Neuronal stem cell (in vitro differentiated cells): ENCODE measurements at places on chromosomes 16 and 17.

- no peak overlapping the region for H3K4me3 ChIP-seq
- no peak for DNase-seq
- H3K27ac ChIP-seq: no peak overlapping the region
- no peaks in the 10 kb centered on the region for H3K27me3 ChIP-seq
- peaks cover 2% of the 10 kb centered on the region for H3K36me3 ChIP-seq
- peaks cover 6% of the 10 kb centered on the region for H3K4me1 ChIP-seq
Measured at GRCh38 chr16:24988593-24989338, 26.4 kb downstream of the ARHGAP17 start.

- H3K27me3 ChIP-seq: no peaks in the 10 kb centered on the region
- no peak for DNase-seq
- peaks cover 75% of the 10 kb centered on the region for H3K36me3 ChIP-seq
- no peaks in the 10 kb centered on the region for H3K4me1 ChIP-seq
Measured at GRCh38 chr16:48292452-48292851, 45.1 kb upstream of the ABCC11 start.

DNA sequence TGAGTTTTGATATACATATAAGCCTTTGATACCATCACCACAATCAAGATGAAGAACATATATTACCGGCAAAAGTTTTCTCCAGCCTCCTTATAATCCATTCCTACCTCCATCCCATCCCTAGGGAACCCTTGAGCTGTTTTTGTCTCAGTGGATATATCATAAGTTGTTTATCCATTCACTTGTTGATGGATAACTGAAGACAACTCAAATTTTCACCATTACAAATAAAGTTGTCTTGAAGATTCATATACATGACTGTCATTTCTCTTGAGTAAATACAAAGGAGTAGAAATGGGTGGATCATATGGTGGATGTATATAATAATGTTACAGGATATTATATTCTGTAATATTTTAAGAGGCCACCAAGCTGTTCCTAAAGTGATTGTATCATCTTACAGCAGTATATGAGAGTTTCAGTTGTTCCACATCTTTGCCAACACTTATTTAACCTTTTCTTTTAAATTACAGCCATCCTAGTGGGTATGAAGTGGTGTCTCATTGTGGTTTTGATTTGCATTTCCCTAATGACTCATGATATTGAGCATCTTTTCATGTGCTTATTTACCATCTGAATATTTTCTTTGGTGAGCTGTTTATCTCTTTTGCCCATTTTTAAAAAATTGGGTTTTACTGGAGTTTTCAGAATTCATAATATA is 17.4 kb downstream of the NF1 start:
- no peak overlapping the region for H3K27ac ChIP-seq
- peaks cover 16% of the 10 kb centered on the region for H3K36me3 ChIP-seq
- no peak overlapping the region for H3K4me3 ChIP-seq
- H3K27me3 ChIP-seq: no peaks in the 10 kb centered on the region

- H3K27ac ChIP-seq: no peak overlapping the region
- DNase-seq: no peak
- H3K36me3 ChIP-seq: peaks cover 28% of the 10 kb centered on the region
- no peak overlapping the region for H3K4me3 ChIP-seq
Measured at GRCh38 chr16:89960966-89961365, 12.4 kb downstream of the DEF8 start.

DNA sequence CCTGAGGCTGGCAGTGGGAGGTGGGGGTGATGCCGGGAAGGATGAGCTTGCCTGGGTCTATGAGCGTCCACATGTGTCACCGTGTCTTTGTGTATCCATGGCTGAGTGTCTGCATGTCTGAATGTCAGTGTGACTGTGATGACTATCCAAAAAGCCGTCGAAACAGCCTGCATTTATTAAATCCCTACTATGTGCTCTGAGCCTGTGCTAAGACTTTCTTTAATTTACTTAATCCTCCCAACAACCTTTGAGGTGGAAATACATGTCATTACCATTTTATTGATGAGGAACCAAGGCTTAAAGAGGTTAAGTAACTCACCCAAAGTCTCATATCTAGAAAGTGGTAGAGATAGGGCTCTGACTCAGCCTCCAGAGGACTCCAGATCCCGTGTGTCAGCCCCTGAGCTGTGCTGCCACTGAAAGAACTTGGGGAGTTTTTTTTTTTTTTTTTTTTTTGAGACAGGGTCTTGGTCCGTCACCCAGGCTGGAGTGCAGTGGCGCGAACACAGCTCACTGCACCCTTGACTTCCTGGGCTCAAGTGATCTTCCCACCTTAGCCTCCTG is 20.0 kb downstream of the ARHGAP23 start:
- H3K27me3 ChIP-seq: no peaks in the 10 kb centered on the region
- no peak overlapping the region for H3K4me3 ChIP-seq
- no peaks in the 10 kb centered on the region for H3K36me3 ChIP-seq
- H3K27ac ChIP-seq: no peak overlapping the region
- peaks cover 39% of the 10 kb centered on the region for H3K4me1 ChIP-seq
- DNase-seq: no peak

DNA sequence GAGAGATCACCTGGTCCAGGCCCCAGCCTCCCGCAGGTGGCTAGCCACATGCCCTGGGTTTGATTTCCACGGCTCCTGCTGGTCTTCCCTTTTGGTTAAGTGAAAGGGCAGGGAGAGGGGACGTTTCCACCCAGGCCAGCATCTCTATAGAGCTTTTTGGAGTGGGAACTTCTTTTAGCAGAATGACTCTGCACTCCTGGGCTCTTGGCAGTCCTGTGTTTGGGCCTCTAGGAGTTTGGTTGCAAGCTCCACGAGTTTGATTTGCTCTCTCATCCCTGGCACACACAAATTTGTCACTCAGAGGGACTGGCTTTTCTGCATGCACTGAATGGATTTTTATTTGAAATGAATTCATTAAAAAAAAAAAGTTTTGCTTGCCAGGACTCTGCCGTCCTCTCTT is 32.8 kb downstream of the MSI2 start:
- H3K4me1 ChIP-seq: peaks cover 48% of the 10 kb centered on the region
- H3K36me3 ChIP-seq: peaks cover 4% of the 10 kb centered on the region
- no peak overlapping the region for H3K4me3 ChIP-seq
- no peak for DNase-seq
- no peak overlapping the region for H3K27ac ChIP-seq
- no peaks in the 10 kb centered on the region for H3K27me3 ChIP-seq

- no peaks in the 10 kb centered on the region for H3K4me1 ChIP-seq
- H3K27me3 ChIP-seq: no peaks in the 10 kb centered on the region
- H3K36me3 ChIP-seq: no peaks in the 10 kb centered on the region
- H3K27ac ChIP-seq: no peak overlapping the region
- no peak overlapping the region for H3K4me3 ChIP-seq
Measured at GRCh38 chr16:25957707-25958106, 265.9 kb downstream of the HS3ST4 start.

- H3K4me3 ChIP-seq: no peak within 1 kb of the TSS
- peak within 1 kb of the TSS; percentile 9 for H3K27ac ChIP-seq
- H3K36me3 ChIP-seq: peaks cover 15% of the 10 kb centered on the region
- peaks cover 6% of the 10 kb centered on the region for H3K4me1 ChIP-seq
- H3K27me3 ChIP-seq: no peaks in the 10 kb centered on the region
Measured at GRCh38 chr17:42122371-42123303, at the start of gene HSPB9. Gene HSPB9, plus strand, starts transcription at chr17:42122804. Its CDS starts 47 bp downstream, at chr17:42122851.

DNA sequence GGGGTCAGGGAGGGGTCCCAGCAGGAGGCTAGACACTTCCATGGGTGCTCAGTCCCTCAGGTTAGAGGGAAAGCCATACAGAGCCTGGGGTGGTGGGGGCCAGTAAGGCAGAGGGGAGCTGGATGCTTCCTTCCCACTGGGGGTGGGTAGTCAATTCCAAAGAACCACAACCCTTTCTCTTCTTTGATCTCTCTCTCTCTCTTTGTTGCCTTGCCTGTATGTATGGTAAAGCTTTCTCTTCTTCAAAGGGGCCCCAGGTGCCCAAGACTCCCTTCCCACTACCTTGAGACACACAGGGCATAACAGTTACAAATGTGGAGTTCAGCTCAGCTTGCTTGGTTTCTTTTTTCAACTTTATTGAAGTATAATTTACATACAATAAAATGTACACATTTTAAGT is 30.5 kb upstream of the C1QL1 start:
- peaks cover 6% of the 10 kb centered on the region for H3K4me1 ChIP-seq
- H3K36me3 ChIP-seq: no peaks in the 10 kb centered on the region
- DNase-seq: no peak
- H3K27me3 ChIP-seq: peaks cover 34% of the 10 kb centered on the region

DNA sequence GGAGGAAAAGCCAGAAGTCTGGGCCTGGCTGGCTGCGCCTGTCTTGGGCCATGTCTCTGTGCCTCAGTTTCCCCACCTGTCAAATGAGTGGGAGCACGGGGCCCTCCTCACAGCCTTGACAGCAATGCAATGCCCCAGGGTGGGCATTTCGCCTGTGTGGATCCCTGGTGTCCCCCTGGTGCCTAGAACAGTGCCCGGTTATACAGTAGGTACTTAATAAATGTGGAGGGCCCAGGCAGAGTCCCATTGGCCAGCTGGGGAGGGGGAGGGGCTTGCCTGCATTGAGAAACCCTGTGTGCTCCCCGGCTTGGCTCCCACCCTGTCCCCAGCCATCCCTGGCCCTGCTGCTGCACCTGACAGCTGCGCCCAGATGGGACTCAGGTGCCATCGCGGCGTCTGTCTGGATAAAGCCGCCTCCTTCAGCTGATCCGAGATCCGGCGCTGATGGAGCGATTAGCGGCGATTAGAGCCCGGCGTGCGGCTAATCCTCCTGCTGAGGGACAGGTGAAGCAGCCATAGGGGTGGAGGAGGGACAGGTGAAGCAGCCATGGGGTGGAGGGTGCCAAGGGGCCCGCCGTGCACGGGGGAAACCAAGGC is 12.4 kb downstream of the ZFPM1 start:
- no peaks in the 10 kb centered on the region for H3K27me3 ChIP-seq
- DNase-seq: no peak
- peaks cover 20% of the 10 kb centered on the region for H3K4me1 ChIP-seq
- no peak overlapping the region for H3K4me3 ChIP-seq

DNA sequence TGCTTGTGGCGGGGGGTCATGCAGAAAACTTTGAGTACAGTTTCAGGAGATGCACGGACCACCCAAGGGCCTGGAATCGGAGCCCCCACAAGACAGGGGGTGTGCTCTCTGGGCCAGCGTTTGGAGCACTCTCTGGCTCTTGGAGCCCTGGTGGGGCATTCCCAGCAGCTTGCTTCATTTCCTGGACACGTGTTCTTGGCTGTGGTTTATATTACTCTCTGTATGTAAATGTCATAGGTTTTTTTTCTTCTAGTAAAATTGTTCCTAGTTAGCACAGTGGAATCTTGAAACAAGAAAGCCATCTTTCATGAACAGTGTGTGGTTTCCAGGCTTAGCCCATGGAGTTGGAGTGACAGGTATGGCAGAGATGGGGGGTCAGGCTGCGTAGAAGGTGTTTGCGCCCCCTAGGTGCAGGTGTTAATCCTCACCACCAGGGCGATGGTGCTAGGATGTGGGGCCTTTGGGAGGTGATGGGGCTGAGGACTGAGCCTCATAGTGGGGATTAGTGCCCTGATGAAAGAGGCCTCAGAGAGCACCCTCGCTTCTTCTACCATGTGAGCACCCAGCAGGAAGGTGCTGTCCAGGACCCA is 79.8 kb downstream of the JPH3 start:
- no peak for DNase-seq
- no peak overlapping the region for H3K27ac ChIP-seq
- H3K4me1 ChIP-seq: no peaks in the 10 kb centered on the region
- H3K4me3 ChIP-seq: no peak overlapping the region

DNA sequence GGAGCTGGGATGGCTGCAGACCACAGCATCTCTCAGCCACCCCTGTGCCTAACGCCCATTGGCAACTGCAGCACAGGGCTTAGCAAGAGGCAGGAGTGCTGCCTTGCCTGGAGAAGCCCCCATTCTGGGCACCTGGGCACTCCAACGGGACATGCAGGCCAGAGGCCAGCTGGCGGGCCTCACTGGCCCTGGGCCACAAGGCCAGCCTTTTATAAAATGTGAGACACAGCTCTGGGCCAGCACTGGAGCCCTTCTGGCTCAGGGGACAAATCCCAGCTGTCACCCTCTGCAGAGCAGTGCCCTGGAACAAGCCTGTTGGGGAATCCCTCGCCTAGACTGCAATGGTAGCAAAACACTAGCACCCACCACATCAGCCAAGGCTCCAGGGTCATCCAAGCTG is 171.8 kb downstream of the WSCD1 start:
- peaks cover 2% of the 10 kb centered on the region for H3K27me3 ChIP-seq
- no peak for DNase-seq
- H3K4me3 ChIP-seq: no peak overlapping the region
- H3K27ac ChIP-seq: no peak overlapping the region
- H3K36me3 ChIP-seq: peaks cover 2% of the 10 kb centered on the region

- no peak overlapping the region for H3K4me3 ChIP-seq
- peaks cover 54% of the 10 kb centered on the region for H3K36me3 ChIP-seq
- peaks cover 10% of the 10 kb centered on the region for H3K4me1 ChIP-seq
Measured at GRCh38 chr16:8852534-8852933, 16.3 kb downstream of the CARHSP1 start.

DNA sequence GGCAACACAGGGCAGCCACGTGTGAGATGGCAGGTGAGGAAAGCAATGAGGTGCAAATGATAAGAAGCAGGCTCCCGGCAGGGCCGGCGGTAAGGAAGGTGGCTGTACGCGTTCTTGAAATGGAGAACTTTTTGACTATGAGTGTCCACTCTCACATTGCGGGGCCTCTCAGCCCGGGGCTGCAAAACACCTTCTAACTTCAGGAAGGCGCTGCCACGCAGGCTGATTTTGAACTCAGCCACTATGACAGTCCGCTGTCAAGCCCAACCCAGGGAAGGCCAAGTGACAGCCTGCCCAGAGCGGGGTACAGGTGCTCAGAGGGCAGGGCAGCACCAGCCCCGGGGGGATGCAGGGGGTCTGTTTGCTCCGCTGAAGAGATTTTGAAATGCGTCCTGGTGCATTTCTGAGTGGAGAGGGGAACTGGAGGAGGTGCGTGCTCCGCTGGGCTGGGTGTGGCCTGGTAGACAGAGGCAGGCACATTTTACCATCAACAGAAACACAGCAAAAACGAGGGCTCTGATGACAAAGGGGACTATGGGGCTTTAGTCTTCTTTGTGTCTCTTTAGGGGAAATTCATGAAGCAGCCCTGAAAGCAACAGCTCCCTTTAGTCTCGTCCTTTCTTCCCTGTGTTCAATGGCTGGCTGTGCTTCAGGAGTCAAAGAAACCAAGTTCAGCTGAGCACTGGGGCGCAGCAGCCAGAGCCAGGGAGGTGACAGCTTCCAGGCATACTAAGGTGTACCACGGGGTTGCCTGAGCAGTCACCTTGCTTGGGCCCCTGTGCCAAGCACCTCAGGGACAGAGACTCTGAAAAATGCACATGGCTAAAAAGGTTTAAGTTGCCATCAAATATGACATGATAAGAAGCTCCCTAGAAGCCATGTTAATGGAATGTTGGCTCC is 14.6 kb upstream of the SREBF1 start:
- DNase-seq: no peak
- H3K27ac ChIP-seq: no peak overlapping the region
- no peaks in the 10 kb centered on the region for H3K27me3 ChIP-seq
- no peaks in the 10 kb centered on the region for H3K36me3 ChIP-seq
